Fibroblast of the aortic adventitia (primary cell): ENCODE measurements at places on chromosomes 11 and 22.

GRCh38 chr11:9144828-9145227 lies 53.4 kb upstream of the SCUBE2 start:
- DNase-seq: no peak

GRCh38 chr11:128417607-128418324 lies 169.6 kb downstream of the ETS1 start:
- DNase-seq: peak; percentile 88

- DNase-seq: no peak
These were observed 7.9 kb upstream of the CAPN5 start for GRCh38 chr11:77058900-77059299.

DNA sequence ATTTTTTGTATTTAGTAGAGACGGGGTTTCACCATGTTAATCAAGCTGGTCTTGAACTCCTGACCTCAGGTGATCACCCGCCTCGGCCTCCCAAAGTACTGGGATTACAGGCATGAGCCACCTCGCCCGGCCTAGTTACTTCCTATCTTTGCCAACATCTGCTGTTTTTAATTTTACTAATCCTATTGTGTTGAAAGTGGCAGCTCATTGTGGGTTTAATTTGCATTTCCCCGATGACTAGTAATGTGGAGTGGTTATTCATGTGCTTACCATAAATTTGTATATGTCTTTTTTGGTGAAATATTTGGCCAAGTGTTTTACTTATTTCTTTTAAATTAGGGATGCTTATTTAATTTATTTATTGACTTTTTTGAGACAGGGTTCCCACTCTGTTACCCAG lies 74.2 kb upstream of the SLC25A18 start:
- no peak for DNase-seq

DNA sequence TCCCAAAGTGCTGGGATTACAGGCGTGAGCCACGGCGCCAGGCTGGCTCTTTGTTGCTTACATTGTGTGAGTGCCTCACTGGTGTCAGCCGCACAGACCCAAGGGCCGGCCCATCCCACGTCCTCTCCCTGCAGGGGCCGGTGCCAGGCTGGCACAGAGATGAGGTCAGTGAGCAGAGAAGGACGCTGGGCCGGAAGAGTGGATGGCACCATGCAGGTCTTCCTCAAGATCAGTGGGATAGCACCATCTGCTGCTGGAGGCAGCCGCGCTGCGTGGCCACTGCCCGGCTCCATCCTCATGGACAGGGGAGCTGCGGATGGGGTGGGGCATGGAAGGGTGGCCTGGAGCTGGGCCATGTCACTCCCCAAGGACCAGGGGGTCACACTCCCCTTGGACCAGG lies 22.0 kb upstream of the FGF4 start:
- no peak for DNase-seq

GRCh38 chr22:22578702-22579424 lies 19.8 kb upstream of the PRAME start:
- peak; percentile 52 for DNase-seq

DNA sequence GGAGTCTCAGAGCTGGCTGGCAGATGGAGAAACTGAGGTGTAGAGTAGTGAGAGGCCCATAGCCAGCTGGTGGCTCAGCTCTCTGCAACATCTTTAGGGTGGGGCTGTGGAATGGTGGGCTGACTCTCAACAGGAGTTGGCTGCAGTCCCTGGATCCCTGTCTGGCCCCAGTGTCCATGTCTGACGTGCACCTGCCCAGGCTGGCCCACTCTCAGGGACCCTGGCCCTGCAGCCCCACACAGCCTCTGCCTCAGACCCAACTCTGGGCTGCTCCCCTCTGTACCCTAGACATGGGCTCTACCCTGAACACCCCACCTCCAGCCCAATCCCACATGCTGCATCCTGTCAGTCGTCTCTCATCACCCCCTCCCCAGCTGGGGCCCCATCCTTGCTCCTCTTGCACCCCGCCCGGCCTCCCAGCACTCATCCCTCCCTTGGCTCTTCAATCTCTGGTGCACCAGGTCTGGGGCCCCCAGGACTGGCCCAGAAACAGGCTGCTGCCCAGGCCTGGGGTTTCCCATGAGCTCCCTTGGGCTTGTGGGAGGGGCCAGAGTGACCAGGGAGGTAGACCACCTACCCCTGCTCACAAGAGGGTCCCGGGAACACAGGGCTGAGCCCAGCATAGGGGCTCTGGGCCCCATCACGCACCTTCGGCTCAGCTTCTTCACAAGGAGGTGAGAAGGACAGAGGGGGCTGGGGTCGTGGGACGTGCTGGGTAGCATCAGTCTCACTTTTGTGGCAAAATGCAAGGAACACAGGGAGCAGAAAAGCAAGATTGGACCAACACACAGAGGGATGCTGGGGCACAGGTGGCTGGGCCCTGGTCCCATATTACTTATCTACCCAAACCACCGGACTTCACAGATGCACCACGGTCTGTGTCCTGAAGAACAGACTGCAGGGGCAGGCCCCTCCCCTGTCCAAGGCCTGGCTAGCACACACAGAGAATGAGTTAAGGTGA lies 31.5 kb downstream of the ARVCF start:
- DNase-seq: no peak
